ENCODE measurements at places on chromosomes 6 and 20.
A peak's percentile ranks its signal among the peaks of the same experiment; 100 is the strongest.

DNA sequence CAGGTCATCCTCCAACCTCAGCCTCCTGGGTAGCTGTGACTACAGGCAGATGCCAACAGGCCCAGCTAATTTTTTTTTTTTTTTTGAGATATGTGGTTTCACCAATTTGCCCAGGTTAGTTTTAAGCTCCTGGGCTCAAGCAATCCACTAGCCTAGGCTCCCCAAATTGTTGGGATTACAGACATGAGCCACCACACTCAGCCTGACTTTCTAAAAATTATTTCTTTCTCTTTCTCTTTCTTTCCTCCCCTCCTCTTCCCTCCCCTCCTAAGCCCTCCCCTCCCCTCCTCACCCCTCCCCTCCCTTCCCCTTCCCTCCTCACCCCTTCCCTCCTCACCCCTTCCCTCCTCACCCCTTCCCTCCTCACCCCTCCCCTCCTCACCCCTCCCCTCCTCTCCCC, 127.3 kb downstream of the BTBD3 start:
- DNase-seq: no peak

GRCh38 chr6:25788305-25788922, 33.9 kb downstream of the SLC17A4 start:
- peak; percentile 68 for DNase-seq

DNA sequence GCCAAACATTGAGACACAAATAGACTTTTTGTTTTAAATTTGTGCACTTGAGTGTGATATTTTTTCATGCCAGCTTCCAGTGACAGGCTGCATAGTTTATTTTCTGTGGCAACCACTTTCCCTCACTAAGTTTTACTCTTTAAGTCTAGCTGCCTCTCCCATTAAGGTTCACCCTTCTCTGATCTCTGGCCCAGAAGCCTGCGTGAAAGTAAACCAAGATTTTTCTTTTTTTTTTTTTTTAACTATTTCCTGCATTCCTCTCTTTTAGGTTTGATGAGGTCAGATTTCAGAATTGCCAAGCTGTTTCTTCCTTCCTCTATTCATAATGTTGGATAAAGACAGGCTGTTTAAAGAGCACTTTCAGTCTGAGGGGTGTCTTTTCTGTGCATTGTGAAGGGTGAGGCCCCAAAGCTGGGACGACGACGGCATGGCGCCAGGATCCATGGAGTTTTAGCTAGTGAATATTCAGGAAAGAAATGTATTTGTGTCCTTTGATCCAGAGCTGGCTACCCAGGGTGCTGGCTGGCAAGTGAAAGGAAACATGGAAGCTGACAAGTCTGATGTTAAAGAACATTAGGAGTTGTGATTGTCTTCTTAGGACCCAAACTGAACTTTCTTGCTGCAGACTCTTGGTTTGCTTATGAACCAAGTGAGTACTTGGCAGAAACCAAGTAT, 50.7 kb downstream of the DOK5 start:
- DNase-seq: no peak

DNA sequence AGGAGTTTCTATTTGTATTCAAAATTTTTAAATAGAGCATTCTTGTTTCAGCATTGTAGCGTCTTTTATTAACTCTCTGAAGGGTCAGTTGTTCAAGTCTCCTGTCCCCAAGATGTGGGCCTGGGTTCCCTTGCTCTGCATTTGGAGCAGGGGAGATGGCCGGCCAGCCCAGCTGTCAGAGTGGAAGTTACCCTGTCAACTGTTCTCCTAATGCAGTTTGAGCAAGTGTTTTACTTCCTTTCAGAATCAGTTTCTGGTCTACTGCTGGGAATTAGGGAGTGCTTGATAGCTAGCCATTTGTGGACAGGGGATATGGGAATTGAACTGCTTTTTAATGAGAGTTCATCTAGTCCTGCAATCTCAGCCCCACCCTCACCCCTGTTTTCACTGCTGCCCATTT, 116.6 kb downstream of the QKI start:
- no peak for DNase-seq

DNA sequence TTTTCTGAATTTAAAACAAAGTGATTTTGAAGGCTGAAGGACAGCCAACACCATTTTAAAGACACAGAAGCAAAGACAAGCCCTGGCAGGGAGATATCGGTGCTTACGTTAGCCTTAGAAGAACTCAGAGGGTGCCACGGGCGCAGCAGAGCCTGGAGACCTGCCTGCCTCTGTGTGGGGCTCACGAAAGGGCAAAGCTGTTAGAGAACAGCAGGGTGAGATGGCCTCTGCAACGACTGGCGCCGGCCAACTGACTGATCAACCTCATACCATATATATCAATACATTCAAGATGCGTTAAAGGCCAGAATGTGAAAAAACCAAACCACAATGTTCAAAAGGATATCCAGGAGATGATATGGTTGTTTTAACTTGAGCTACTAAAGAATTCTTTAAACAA, 151.0 kb upstream of the RPS6KA2 start:
- DNase-seq: no peak

- DNase-seq: no peak
These were observed 154.6 kb upstream of the SOX4 start for GRCh38 chr6:21438986-21439352.

- peak; percentile 22 for DNase-seq
These were observed 24.5 kb upstream of the MYCT1 start for GRCh38 chr6:152673236-152673635.

GRCh38 chr6:54810147-54810546, 36.4 kb upstream of the FAM83B start:
- no peak for DNase-seq

DNA sequence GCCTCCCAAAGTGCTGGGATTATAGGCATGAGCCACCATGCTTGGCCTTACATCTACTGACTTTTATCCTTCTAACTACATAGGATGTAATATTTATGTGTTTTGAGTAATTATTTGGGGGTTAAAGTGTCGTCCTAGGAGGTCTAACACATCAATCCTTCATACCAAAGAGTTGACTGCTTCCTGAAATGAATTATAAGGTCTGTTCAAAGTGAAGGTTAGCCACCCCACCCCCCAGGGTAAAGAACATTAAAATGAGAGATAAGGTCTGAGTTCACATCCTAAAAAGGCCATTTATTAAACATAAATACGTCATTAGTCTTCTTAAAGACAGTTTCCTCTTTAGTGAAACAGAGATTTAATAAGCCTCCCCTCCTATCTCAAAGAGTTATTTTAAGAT, 33.8 kb downstream of the TNFAIP3 start:
- DNase-seq: peak; percentile 81

DNA sequence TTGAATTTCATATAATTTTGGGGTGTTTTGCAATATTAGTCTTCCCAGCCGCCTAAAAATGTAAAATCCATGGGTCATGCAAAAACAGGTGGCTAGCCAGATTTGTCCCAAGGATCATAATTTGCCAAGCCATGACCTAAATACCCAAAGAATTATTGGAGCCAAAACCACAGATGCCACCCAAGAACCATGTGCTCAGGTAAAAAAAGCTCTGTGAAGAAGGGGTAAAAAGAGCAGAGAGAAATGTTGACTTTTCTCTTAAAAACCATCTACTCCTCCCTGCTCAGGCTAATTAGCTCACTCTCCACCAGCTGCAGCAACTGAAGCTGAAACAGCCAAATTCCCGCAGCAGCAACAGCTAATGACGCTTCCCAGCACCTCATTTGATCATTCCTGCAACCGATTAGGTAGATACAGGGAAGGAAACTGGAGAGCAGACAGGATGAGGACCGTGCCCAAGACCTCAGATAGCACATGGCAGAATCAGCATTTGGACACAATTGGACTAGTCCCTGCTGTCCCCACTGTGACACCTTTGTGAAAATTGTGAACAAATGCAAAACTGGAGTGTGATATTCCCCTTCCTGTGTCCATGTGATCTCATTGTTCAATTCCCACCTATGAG, 107.9 kb upstream of the NXT1 start:
- no peak for DNase-seq

DNA sequence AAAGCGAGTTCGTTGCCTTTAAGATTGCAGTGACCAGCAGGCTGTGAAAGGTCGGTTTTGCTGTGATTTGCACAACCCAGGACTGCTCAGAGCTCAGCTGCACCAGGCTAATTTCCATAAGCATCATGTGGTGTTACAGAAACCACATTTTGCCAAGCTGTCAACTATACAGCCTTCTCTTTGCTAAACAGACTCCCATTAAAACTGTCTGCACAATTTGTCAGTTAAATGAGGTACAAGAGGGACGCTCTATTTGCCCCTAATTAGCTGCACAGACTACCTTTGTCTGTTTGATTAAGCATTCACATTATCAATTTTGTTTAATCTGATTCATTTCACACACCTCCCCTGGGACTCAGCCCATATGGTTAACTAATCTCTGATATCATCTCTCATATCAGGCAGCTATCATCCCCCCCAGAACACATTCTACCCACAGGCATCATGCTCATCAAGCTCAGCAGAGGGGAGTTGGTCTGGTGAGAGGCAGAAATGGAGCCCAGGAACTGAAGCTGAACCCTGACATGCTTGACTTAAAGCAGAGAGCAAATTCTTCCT, 62.1 kb downstream of the OLIG3 start:
- no peak for DNase-seq

- peak; percentile 47 for DNase-seq
These were observed 648 bp downstream of the COL19A1 start for GRCh38 chr6:69866770-69867638.

DNA sequence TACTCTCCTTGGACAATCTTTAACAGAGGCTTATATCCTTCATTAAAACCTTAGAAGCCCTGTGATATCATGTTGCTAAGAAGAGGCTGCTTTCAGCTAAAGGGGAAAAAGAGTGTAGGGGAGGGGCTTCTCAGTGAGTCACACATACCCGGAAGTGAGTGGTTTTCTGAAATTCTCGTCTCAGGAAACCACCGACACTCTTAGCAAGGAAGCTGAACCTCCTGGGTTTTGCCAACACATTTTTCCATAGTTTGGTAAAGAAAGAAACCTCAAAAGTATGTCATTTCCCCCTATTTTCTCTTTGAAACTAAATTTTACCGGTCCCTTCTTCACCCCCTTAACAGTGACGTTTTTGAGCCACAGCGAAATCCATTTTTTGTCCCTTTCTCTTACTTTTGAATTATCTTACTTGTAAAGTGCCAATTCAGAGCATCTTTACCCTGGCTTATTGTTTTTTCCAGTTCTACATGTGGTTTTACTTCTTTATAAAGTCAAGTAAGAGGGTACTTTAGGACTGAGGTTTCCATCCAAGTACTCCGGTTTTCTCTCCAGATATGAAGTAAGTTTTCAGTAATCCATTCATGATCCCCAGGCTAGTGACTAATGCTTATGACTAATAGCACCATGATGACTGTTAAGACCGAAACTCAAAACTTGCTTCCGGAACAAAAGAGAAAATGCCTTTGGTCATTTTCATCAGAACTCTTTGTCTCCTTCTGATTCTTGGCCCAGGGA, 219.3 kb downstream of the ARHGAP18 start:
- peak; percentile 97 for DNase-seq

All from EH (cell line).